ENCODE measurements at places on chromosomes 3 and 15.

GRCh38 chr3:134621854-134622253 is 29.0 kb downstream of the KY start:
- DNase-seq = no peak

DNA sequence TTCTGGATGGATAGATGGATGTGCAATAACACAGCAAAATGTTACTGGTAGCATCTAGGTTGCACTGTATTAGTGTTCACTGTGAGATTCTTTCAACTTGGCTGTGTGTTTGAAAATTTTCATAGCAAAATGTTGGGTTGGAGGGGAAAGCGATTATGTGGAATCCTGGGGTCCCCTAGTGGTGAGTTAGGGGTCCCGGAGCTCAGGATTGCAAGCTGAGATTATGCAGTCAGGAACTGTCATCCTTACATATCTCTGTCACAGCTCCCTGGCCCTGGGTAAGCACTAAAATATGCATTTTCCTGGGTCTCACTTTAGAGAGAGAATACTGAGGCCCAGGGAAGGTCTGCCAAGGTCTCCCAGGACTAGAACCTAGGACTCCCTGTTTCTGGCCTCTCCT is 77.2 kb downstream of the CEMIP start:
- no peak for DNase-seq

GRCh38 chr3:16257309-16257708 is 7.4 kb downstream of the DPH3 start:
- DNase-seq = no peak

GRCh38 chr3:9110802-9111201 is 138.6 kb downstream of the SRGAP3 start:
- no peak for DNase-seq

GRCh38 chr3:72997421-72997961 is 880 bp downstream of the PPP4R2 start:
- DNase-seq = no peak

DNA sequence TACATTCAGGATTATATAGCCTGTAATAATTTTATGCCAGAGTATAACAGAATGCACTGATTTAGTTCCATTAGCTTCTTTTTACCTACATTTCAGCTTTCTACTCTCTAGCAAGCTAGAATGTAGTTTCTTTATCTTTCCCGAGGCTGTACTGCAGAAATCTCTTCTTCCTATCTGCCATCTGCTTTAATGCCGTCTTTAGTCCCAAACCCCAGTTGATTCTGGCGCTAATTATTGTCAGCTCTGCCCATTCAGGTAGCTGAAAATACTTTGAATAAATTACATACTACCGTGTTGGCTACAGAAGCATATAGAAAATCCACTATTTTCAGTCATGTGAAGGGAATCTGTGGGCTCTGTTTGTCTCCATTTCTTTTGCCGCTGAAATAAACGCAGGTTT is 706.7 kb downstream of the NTRK3 start:
- DNase-seq = no peak

DNA sequence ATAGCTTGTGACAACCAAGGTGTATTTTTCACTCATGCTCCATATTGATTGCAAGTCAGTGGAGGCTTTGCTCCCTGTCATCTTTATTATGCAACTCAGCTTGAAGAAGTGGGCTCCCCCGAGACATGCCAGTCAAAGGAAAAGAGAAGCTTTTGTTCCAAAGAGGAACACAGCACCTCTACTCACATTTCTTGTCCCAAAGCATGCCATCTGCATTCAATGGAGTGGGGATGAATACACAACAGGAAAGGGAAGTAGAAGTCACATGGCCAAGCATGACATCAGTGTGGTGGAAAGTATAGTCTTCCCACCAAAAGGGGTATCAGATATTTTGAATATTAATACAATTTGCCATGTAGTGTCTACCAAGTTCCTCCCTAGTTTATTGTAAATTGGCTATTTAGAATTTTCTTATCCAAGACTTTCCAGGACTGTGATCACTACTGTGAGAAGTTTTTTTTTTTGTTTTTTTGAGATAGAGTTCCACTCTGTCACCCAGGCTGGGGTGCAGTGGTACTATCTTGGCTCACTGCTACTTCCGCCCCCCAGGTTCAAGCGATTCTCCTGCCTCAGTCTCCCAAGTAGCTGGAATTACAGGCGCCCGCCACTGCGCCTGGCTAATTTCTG is 114.5 kb downstream of the GMPS start:
- no peak for DNase-seq

- DNase-seq = no peak
Measured at GRCh38 chr3:55006244-55006676, 78.4 kb upstream of the LRTM1 start.

DNA sequence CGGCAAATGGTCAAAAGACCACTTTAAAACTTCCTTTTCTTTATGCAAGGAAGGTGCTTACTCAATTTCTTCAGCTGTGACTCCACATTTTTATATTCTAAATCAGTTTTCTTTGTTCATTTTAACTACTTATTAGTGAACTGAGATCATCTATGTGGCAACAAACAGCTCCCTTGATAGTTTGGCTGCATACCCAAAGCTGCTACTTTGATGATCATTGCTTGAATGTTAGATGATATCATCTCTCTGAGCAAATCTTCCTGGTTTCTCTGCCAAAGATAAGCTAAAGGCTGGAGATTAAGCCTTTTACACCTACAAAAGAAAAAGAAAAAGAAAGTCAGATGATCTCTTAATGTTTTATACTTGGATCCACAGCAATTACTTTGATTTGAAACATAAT is 95.5 kb downstream of the DPH6 start:
- no peak for DNase-seq

GRCh38 chr3:146468671-146469149 is 651 bp downstream of the PLSCR2 start:
- DNase-seq = no peak

DNA sequence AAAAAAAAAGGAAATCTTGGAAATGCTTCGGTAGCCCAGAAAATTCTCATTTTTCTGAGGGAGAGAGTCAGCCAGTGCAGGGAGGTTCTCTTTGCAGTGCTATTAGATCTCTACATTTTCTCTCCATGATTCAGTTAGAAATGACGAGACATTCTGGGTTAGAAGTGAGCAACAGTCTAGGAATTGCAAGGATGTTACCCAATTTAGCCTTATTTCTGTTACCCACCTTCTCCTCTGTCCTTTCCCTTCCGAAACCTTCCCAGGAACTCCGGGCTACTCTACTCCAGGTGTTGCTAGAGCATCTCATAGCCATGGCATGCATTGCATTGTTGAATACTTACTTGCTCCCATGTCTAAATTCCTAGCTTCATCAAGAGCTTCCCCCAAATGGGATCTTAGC is 106.8 kb downstream of the EDEM1 start:
- no peak for DNase-seq

DNA sequence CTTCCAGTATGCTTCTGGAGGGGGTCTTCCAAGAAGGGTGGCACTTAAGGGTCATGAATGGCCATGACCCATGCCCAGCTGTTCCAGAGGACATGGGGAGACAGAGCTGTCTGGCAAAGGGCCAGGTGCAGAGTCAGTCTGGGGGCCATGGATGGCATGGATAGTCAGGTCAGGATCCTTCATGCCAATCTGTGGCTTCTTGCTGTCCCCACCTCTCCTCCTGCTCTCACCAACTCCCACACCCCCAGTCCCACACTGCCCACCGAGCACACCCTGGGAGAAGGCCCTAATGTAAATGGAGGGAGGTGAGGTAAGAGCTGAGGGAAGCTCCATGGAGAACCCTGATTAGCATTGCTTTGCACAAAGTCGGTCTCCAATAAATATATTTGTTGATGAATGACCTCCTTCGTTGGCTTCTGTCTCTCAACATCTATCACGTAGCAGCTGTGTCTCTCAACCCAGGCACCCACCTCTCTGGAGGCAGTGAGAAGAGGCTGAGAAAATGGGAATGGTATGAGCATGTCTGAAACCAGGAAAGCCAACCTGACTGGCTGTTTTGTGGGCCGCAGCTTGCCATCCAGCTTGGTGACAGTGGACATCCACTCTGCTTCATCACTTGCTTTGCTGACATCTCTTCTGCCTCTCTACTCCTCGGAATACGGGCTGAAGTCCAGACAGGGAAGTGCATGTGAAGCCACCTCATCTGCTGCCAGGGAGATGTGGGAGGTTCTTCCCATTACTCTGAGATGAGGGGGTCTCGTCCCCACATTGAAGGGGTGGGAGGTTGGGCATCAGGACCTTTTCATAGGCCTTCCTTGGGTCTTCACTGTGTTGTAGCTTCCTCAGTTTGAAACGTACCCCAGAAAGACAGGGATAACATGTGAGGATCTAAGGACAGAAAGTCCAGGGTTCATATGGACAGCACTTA is 37.7 kb upstream of the RAB6B start:
- DNase-seq = no peak

DNA sequence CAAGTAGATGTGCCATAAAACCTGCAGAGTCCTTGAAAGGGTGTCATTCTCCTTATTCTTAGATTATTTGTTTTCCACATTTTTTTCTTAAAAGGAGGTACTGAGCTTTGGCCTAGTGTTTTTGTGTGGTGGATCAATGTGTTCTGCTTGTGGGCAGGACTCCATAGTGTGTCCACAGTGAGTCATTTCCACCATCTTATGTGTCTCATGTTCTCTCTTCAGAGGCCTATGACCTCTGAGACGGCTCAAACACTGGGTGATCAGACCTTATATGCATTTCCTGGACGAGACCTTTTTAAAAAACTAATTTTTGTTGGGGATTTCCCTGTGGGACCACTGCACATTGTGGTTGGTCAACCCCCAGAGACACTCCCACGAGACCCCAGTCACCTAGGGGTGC is 93.4 kb downstream of the CHCHD4 start:
- DNase-seq = no peak

GRCh38 chr15:58294681-58295254 is 137.0 kb upstream of the LIPC start:
- DNase-seq = no peak

Data from activated T-cell treated with anti-CD3 and anti-CD28 coated beads, Interleukin-2, amount 50 U/mL, for 1 hour (primary cell).